ENCODE measurements at places on chromosomes 16 and 17.

GRCh38 chr17:31596382-31597323 lies 205.2 kb downstream of the RAB11FIP4 start:
- peak; percentile 96 for DNase-seq

DNA sequence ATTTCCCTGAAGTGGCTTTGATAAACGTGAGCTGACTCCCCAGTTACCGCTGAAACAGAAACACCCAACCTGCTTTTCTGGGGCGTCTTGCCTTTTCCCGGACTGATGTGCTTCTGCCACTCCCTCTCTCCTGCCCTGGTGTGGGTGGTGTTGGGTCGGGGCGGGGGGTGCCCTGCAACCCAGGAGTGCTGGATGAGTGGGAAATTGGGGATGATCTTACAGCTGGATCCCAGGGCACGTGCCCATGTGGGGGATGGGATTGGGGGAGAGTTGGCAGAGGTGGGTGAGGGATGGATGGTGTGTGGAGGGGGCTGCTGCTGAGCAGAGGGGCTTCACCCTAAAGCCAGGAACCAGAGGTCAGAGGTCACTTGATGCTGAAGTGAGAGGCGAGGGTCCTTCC lies 28.5 kb downstream of the PGS1 start:
- no peak for DNase-seq

DNA sequence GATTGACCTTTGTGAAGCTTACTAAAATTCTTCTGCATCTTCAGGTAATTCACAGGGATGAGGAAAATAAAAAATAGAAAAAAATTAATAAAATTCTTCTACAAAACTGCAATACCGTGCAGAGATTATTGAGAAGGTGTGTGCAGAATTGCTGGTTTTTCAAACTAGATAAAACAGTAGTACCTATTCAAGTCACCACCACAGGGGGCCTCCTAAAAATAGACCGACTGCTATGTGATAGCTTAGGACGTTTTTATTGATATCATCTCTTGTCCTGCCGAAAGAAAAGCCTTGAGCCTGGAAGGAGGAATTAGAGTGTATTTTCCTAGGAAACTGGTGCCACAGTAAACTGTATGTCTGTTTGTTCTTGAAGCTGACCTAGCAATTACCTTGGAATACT lies 325.9 kb downstream of the ZFHX3 start:
- DNase-seq = no peak

- DNase-seq = peak; percentile 42
These were observed 11.5 kb upstream of the RFFL start for GRCh38 chr17:35074711-35075707.

GRCh38 chr16:82675300-82675699 lies 48.5 kb downstream of the CDH13 start:
- DNase-seq = peak; percentile 55

- DNase-seq = no peak
These were observed 24.6 kb downstream of the HIGD1B start for GRCh38 chr17:44872131-44872768.

- peak; percentile 52 for DNase-seq
These were observed 38.5 kb downstream of the TBC1D16 start for GRCh38 chr17:79997011-79997660.

GRCh38 chr17:59330053-59330942 lies 1.2 kb upstream of the YPEL2 start:
- no peak for DNase-seq

Measured in choroid plexus epithelial cell (primary cell).